ENCODE measurements at places on chromosomes 1 and 21.

GRCh38 chr1:111738436-111739193, 580 bp downstream of the INKA2 start:
- DNase-seq: peak; percentile 84

DNA sequence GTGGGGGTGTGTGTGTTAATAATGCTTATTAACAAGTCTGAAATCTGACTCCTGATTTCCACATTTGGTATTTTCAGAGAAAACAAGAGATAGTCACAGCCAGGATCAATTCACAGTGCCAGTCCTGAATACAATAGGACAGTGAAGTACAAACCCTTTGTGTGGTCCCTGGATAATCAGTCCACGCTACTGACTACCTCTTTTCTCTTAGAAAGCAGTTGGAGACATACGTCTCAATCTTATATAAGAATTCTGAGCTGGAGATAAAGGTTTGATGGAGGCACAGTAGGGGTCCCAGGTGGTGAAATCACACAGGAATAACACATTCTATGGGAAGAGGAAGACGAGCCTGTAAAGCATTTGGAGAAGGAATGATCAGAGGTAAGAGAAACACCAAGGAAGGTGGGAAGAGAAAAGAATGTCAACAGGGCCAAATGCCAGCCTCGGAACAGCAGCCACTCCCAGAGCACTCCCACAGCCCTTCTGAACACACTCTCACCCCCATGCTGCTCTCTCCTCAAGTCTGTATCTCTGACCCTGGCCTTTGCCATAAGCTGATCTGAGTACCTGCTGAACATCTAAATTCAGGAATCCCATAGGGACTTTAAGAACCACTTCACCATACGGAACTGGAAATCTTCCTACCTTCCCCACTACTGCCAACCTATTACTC, 48.6 kb downstream of the TRAF5 start:
- DNase-seq: no peak

DNA sequence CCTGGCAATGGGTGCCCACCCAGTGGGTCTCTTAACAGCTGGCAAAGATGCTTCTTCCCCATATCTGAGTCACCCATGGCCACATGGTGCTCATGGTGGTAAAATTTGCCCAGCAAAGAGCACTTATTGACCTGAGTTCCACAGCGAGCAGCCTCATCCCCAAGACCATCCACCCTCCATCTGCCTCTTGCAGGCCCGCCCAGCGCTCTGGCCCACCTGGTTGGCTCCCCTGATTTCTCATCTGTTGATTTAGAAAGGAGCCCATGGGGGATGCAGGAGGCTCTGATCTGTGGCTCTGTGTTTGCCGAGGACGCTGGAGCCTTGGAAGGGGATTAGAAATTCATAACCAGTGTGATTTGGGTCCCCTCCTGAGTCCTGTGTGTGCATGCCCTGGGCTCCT, 657.5 kb downstream of the PTPRU start:
- DNase-seq: no peak

DNA sequence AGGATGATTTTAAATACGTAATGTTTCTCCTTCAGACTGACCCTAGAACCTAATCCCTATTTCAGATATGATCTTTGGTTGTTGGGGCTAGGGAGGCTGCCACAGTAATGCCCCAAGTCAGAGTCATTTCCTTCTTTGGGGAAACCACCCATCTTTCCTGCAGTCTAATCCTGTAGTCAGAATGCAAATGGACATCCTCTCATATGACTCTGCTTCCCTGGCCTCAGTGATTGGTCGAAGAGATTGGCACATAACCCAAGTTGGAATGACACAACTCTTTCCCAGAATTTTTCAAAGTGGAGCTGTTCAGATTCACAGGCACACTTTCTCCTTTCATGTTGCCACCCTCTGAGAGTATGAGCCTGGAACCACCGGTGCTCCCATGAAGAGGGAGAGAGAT, 58.8 kb upstream of the ZNF644 start:
- no peak for DNase-seq

- DNase-seq: no peak
Measured at GRCh38 chr1:6923955-6924881, 139.0 kb downstream of the CAMTA1 start.

DNA sequence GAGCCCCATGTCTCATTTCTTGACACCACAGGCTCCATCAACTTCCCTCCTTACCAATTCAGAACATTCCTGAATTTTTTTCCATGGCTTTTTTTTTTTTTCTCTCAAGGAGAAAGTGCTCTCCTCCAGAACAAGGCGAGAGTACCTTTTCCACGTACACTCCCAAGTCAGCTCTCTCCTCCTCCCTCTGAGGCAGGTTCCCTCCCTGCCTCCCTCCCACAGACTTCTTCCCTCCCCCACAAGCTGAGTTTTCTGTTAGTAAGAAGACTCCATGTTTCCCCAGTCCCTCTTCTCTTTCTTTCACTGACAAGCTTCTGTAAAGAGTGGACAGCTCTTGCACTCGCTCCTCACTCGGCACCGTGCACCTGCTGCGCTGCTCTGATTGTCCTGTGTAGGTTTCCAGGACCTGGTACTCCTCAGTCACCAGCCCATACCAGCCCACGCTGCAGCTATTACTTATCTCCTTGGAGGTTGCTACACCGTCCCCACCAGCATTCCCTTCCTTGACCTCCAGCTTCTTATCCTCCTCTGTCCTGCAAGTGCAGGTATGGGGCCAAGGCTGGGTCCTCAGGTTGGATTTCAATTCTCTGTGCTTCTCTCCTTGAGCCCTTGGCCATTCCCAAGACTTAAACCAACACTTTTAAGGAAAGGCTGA, 3.8 kb downstream of the TRAF5 start:
- no peak for DNase-seq

Measured in NCI-H1105 (cell line).